H9 (cell line): ENCODE measurements at places on chromosomes 13 and 19. TPM values are rescaled to one million over a fixed set of nuclear protein-coding genes. Genes with fewer than 3 reads are reported as not detected.

GRCh38 chr13:113432506-113433270 lies 20.6 kb downstream of the ADPRHL1 start:
- H3K4me1 ChIP-seq, result no peaks in the 10 kb centered on the region
- no peak overlapping the region for H3K27ac ChIP-seq
- no peaks in the 10 kb centered on the region for H3K27me3 ChIP-seq
- H3K36me3 ChIP-seq, result no peaks in the 10 kb centered on the region; the same call in 2 of the 3 replicates
- H3K4me3 ChIP-seq, result no peak overlapping the region

DNA sequence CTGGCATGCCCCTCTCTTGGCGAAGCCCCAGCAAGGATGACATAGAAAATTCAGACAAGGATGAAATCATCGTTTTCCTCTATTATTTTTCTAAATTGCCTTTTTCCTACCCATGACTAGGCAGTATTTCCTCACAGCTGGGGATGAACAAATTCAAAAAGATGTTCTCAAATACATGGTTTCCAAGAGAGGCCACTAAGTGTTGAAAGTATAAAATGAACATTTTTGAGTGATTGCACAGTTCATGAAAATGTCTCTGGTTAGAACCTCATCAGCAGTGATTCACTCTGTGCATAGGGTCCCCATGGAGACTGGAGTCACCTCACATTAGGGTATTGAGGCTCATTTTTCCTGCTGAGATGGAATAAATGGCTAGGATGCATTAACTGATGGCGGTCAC lies 373.7 kb downstream of the DNAJC15 start:
- no peak overlapping the region for H3K4me3 ChIP-seq
- no peaks in the 10 kb centered on the region for H3K4me1 ChIP-seq
- H3K27me3 ChIP-seq, result no peaks in the 10 kb centered on the region
- H3K36me3 ChIP-seq, result no peaks in the 10 kb centered on the region
- no peak for DNase-seq

Gene NAA16
- 37.7 and 40.0 TPM in 2 replicates for total RNA-seq

DNA sequence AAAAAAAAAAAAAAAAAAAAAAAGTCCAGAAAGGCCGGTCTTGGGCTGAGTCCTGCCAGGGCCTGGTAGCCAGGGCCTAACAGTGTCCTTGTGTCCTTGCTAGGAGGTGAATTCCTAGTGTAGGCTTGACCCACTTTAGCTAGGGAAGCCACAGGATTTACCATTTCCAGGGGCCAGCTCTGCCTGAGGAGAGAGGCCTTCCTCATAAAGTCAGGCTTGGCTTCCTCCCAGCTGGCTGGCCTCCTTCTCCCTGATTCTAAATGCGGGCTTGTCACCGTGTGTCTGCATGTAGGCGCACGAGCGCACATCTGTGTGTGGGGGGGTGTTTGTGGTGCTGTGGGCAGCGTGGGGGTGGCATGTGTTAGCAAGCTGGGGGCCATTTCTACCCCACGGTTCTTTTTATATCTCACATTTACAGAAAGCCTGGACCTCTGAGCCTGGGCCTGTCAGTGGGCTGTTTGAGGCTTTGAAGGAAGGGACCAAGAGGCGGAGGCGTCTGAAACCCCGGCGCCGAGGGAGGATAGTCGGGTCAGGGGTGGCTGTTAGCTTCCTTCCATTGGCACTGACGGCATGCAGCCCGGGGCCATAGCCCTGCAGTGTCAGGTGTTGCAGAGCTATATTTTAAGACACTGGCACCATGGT lies 31.7 kb downstream of the IER2 start:
- H3K4me3 ChIP-seq, result no peak overlapping the region
- DNase-seq, result no peak
- no peaks in the 10 kb centered on the region for H3K27me3 ChIP-seq
- 0 out of 2 replicates have a peak, but pooled peaks cover 3% of the 10 kb centered on the region for H3K36me3 ChIP-seq

- H3K4me1 ChIP-seq, result no peaks in the 10 kb centered on the region
- H3K27ac ChIP-seq, result no peak overlapping the region
- no peaks in the 10 kb centered on the region for H3K27me3 ChIP-seq
- no peaks in the 10 kb centered on the region; the same call in 1 of the 2 replicates for H3K36me3 ChIP-seq
Measured at GRCh38 chr13:95779522-95779921, 102.6 kb downstream of the DNAJC3 start.
